Fibroblast of villous mesenchyme (primary cell): ENCODE measurements at places on chromosomes 12 and 14.
A peak's percentile ranks its signal among the peaks of the same experiment; 100 is the strongest.

- DNase-seq = no peak
Measured at GRCh38 chr12:15712823-15713660, 76.1 kb downstream of the EPS8 start.

DNA sequence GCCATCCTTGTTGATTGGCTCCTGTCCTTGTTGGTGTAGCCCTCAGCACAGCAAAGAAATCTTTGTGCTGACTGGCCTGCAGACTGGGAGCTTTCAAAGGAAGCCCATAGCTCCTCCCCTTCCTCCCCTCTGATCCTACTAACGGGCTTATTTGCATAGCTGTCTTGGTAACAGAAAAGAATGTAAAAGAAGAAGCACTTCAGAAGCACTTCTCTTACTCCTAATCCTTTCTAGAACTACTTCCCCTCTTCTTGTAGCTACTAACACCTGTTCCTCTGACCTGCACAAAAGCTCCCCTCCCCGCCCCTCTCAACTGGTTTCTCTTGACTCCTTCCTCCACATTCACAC, 14.3 kb upstream of the RIC8B start:
- no peak for DNase-seq

DNA sequence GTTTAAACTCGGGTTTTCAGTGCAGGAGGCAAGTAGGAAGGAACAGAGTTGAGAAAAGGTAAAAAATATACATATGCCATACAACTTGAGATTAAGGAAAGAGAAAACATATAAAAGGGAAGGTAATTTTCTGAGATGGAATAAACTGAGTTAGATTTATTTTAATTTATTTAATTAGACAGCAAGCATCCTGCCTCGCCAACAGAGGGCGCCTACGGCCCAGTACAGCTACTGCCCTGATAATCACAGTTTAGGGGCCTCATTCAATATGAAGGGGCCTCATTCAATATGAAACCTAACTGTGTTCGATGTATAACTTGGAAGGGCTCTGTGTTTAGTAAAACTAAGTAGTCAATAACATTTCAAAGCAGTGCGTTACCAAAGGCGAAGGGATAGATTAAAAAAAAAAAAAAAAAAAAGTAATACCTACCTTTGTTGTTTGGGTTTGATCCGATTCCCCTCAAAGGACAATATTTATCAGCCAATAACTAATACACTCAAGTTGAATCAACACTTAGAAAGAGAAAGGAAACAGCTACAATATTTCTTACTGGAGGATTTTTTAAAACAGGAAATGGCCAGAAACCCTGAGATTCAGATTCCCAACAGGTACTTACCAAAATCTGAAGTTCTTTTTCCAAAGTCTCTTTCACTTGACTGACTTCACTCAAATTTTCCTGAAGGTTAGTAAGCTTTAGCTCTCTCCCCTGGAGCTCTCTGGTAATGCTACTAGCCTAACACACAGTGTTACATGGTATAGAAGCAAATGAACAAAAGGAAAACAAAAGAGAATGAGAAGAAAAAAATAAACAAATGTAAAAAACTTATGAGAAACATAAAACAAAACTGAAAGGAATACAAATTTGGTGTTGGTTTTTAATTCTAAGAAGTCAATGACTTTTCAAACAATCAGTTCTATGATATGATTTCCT, 70.0 kb upstream of the VPS33A start:
- DNase-seq = peak; percentile 49

DNA sequence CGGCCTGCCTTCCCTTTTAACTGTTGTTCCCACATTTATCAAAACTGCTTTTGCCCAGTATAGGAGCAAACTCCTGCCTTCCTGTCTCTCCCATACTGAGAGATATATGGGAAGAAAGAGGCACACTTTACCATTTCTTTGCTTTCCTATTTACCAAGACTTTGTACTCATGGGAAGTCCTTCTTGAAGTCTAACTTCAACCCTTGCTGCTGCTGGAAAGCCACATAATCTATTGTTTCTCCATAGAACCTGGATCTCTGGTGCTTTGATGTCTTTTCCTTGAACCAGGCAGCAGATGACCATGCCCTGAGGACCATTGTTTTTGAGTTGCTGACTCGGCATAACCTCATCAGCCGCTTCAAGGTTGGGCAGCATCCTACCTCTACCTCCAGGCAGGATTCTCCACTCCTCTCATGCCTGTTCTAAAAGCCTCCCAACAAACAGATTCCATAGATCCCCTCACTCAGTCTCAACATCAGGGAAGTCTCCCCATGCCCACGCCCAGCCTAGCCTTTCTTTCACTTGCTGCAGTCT, 18.4 kb downstream of the PPP1R1A start:
- DNase-seq = no peak

DNA sequence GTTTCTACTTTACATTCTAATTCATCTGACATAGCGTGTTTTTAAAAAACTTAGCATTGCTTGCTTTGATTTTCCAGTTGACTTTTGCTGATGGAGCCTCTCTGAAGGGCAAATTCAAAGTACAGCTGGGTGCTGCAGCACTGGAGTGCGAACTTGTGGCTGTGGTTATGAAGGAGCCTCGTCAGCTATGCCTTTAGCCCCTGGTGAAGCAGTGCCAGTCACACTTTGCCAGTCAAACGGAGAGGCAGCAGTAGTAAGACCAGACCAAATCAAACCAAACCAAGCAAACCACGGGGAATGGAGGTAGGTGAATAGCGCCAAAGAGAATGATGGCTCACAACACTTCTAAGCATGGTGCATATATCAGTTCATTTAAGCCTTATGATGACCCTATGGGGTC, 15.1 kb upstream of the SLC38A2 start:
- DNase-seq = no peak
